ENCODE measurements at places on chromosomes 11 and 22.
A peak's percentile ranks its signal among the peaks of the same experiment; 100 is the strongest.

GRCh38 chr11:110392056-110392455 lies 37.7 kb upstream of the FDX1 start:
- no peak for DNase-seq

GRCh38 chr11:11318461-11318860 lies 34.6 kb downstream of the CSNK2A3 start:
- DNase-seq, result no peak

GRCh38 chr22:50548040-50548920 lies 2.6 kb downstream of the KLHDC7B start:
- DNase-seq, result peak; percentile 59

- no peak for DNase-seq
Observed at GRCh38 chr11:117022526-117022925, 75.7 kb downstream of the SIK3 start.

DNA sequence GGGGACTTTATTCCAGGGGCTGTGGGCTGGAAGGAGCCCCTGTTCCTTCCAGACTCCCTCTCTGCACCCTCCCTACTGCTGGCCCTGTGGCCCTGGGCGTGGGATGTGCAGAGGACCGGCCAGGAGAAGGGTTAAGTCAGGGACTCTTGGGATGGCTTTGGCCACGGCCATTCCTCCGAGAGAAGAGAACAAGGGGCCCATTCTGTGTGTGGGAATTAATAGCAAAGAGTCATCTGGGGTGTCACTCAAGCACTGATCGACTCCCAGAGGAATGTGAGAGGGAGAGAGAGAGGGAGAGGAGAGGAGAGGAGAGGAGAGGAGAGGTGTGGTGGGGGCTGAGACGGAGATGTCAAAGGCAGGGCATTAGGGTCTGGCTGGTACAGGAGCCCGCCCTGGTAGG lies 14.2 kb upstream of the SOX10 start:
- DNase-seq, result no peak

DNA sequence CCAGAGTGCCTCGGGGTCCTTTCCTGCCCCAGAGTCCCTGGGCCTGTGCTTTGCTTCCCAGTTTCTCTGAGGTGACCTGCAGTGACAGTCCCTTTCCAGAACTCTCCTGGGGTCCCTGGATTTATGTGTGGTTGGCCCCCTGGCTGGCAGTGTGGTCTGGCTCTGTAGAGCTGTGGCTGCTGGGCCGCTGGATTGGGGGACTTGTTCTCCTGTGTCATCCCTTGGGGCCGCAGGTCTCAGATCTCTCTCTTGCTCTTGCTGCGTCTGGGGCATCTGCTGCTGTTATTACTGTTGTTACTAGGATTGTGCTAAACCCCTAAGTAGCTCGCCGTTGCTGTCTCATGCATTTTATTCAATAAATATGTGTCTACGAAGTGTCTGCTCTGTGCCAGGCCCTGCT lies 31.9 kb downstream of the FAM83F start:
- no peak for DNase-seq

DNA sequence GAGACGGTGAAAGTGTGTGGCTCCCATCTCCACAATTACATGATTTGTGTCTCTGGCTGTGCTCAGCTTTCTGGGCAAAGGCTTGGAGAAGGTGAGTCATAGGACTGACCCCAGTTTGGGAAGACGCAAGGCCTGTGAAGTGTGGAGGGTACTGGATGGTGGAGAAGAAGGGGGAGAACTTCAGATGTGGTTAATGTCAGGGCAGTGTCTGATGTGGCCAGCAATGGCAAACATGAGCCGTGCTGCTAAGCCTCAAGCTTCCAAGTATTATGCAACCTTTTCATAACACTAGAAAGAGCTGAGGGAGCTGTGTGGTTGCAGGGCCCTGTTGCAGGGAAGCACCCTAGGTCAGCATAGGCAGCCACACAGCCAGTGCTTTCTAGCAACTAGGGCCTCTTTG lies 110.9 kb downstream of the NTM start:
- DNase-seq, result no peak

DNA sequence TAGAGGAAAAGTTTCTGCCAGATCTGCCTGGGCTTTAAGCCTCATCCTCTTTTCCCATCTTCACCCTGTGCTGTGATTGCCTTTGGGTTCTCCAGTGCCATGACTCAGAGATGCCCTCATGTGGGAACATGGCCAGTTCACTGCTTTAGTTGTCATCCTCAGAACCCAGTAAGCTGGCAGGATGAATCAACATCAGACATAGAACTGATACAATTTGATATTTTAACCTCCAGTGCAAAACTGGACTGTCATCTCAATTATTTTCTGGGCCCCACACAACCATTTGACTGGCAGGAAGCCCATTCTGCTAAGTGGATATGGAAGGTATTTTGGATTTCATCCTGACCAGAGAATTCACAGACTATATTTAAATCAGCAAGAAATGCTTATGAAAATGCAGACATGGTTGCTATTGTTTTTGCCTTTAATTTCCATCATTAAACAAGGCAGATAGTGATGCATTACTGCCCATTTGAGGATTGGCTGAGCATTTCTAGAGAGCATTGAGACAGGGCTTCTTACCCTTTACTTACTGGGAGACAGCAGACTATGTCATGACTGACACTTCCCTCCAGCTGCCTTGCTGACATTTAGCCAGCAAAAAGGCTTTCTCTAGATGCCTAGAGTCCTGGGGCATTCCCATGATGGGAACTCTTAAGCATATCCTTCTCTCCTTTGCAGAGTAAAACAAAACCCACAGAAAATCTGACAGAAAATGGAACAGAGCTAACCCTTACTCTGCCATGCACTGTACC lies 327.1 kb upstream of the MTNR1B start:
- DNase-seq, result no peak

GRCh38 chr22:24433828-24434470 lies 6.5 kb downstream of the ADORA2A start:
- no peak for DNase-seq

- DNase-seq, result no peak
Observed at GRCh38 chr11:8333811-8334401, 70.2 kb upstream of the LMO1 start.

- no peak for DNase-seq
Observed at GRCh38 chr11:132734217-132734616, 798.1 kb downstream of the OPCML start.

DNA sequence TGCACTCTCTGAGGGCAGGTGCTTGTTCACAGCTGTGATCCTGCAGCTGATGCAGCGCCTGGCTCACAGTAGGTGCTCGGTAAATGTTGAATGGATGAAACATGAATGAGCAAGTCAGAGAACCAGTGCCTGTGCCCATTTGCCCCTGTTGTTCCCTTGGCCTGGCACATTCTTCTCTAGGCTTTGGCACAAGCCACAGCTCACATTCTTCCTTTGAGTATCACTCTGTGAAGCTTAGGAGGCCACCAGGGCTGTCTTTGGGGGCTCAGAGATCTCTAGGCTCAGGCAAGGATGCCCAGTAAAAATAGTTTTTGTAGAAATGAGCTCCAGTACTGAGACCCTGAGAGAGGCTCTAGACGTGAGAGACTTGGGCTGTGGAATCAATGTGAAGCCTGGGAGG lies 144.6 kb upstream of the NAV2 start:
- no peak for DNase-seq

GRCh38 chr11:92264350-92264749 lies 39.7 kb downstream of the FAT3 start:
- DNase-seq, result no peak

DNA sequence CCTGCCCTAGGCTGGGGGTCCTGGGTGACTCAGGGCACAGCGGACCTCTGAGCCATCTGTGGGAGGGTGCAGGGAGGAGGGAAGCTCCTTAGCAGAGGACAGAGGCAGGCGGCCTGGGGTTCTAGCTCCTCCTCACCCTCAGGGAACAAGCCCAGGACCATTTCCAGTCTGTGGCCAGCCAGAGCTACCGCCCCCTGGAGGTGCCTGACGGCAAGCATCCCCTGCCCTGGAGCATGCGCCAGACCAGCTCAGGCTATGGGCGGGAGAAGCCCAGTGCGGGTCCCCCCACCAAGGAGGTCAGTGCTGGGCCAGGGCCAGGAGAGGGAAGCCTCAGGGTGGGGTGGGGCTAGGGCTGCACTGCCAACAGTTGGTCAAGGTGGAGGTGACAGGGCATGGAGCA lies 26.0 kb upstream of the LRRC10B start:
- DNase-seq, result no peak

DNA sequence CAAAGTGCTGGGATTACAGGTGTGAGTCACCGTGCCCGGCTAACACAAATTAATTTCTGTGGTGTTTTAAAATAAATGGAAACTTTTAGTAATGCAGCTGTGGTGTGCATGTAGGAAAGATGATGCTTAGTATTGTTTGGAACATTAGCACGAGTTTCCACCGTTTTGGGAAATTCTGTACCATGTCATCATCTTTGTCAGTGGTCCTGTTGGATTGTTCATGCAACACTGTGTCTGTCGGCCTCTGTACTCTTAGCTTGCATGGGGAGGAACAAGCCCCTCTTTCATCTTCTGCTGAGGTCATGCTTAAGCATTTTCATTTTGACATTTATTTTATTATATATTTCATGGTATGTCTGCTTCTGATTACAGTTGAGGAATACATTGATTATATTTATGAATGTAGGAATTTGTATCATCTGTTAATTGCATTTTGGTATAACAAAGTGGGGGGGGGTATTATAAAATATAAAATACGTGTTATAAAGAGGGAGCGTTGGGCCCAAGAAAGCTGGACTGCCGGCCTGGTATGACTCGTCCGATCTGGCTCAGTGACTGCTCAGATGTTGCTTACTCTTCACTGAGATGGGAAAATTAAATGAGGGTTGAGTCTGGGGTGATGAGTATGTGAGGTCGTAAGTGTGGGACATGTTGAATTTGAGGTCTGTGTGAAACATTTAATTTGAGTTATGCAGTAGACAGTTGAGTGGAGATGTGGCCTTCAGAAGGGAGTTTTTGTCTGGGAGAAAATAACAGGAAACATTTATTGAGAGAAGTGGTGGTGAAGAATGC lies 28.7 kb downstream of the CECR2 start:
- no peak for DNase-seq

DNA sequence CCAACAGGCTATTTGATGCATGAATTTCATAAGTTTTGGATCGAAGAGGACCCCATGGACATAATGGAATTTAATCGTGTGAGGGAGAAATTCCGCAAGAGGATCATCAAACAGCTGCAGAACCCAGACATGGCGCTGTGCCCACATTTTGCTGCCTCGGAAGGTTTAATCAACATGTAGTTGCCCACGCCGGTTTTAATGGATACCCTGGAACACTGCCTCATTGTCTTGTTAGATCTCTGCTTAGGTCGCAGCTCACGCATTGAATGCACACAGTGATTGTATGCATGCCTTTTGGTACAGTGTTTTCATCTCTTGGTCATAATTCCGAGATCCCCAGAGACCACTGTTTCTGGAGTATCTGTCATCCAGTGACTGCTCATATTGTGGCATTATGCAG lies 46.8 kb downstream of the SLN start:
- DNase-seq, result no peak

DNA sequence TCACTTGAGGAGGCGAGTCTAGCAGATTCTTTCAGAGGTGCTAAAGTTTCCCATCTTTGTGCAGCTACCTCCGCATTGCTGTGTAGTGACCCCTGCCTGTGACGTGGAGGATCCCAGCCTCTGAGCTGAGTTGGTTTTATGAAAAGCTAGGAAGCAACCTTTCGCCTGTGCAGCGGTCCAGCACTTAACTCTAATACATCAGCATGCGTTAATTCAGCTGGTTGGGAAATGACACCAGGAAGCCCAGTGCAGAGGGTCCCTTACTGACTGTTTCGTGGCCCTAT lies 8.9 kb upstream of the SAMM50 start:
- DNase-seq, result no peak

DNA sequence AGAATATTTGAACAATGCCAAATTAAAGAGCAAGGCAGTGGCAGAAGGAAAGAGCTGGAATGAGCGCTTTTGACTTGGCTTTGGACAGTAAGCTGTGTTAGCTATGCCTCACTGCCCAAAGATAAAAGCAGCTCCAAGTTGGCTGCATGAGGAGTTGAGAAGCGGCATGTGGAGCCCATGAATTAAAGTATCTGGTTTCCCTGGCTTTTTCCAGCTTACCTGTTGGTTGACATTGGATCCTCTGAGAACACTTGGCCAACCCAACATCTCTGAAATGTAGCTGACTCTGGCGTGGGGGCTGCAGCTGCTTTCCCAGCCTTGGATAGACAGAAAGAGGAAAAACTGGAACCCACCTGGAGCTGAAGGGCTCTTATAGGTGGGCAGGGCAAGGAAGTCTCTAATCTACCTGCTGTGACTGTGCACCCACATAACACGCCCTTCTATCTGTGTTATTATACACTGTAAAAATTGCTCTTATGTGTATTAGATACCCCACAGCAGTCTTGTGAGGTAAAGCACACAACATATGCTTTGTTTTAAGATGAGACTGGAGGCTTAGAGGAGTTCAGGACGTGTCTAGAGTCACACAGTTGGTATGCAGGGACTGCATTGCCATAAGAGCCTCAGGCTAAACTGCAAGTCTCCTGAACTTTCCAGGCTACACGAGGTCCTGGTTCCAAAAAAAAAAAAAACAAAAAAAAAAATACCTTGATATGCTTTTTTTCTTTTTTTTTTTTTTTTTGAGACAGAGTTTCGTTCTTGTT lies 5.8 kb downstream of the UBASH3B start:
- no peak for DNase-seq

GRCh38 chr11:109362059-109362458 lies 59.9 kb upstream of the C11orf87 start:
- DNase-seq, result no peak

- DNase-seq, result no peak
Observed at GRCh38 chr11:61378713-61379313, 13.6 kb upstream of the TMEM216 start.

- no peak for DNase-seq
Observed at GRCh38 chr11:77074626-77075221, 8.0 kb downstream of the CAPN5 start.

DNA sequence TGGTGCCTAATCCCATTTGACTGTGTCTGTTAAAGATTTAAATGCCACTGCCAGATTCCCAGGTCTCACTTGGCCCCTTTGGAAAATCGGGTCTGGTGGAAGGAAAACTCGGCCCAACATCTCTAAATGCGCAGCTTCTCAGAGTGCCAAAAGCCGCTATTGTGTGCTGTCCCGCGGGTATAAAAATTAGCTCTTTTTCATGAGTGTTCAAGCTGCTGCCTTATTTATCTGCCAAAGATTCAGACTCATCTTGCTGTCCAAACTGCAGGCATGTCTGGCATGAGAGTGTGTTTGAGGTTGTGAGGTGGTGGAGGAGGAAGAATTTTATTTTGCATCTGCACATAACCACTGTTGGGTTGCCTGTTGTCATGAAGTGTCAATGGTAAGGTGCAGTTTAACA lies 91.4 kb downstream of the NELL1 start:
- DNase-seq, result no peak

- DNase-seq, result no peak
Observed at GRCh38 chr11:105738251-105738650, 128.4 kb downstream of the GRIA4 start.

DNA sequence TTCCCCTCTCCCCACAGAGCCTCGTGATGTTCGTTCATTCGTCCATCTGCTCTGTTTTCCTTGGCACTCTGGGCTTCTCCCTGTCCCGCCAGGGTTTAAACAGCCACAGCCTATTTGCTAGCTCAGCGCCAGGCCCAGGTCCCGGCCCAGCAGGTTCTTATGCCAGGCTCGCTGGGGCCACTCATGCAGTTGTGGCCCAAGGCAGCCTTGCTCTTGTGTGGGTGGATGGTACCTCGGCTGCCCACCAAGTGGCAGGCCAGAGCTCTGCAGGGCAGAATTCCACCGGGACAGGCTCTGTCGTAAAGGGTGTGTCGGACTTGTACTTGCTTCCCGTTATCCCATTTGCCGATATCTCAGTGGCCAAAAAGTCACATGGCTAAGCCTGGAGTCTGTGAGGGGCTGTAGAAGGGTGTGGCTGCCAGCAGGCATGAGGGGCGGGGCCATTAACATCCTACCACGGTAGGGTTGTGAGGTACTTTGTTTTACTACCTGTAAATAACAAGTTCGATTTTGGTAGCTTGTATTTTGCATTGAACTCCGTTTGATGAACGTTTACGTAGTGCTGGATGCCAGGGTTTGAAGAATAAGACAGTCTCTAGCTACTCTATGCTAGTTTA lies 7.9 kb downstream of the FAM118A start:
- no peak for DNase-seq
